Globus pallidus (tissue), 1 donor: ENCODE measurements at places on chromosomes 3 and 15.
A peak's percentile ranks its signal among the peaks of the same experiment; 100 is the strongest.

DNA sequence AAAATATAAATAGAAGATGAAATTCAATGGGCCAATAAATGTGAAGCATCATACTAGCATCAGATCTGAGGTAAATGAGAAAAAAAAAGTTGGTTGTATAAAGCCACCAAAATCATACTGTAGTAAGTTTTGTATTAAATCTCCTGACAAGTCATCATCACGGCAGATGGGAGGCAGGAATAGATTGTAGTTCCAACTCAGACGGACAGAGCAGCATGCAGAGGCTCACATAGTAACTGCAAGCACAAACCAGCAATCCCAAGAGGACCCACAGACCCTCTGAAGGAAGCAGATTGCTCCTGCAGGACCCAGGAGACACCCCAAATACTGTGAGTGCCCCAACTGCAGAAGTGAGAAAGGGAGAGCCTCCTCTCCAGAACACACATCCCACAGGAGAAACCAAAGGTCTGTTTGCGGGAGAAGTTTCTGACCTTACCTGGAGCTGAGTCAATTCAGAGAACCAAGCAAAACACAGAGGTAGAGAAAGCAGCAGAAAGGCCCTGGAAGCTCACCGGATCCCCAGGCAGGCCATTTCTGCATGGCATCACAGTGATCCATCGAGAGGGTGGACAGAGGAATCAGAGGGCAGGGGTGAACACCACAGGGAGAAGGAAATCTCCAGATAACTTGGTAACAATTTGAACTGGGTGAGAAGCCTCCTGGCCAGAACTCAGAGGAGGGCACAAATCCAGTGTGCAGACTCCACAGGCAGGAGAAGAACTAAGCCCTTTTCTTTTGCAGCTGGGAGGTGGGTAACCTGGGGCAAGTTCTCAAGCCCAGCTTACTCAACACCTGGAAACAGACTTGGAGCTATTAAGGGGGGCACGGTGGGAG, 141.6 kb upstream of the ARHGEF26 start:
- no peak for DNase-seq

DNA sequence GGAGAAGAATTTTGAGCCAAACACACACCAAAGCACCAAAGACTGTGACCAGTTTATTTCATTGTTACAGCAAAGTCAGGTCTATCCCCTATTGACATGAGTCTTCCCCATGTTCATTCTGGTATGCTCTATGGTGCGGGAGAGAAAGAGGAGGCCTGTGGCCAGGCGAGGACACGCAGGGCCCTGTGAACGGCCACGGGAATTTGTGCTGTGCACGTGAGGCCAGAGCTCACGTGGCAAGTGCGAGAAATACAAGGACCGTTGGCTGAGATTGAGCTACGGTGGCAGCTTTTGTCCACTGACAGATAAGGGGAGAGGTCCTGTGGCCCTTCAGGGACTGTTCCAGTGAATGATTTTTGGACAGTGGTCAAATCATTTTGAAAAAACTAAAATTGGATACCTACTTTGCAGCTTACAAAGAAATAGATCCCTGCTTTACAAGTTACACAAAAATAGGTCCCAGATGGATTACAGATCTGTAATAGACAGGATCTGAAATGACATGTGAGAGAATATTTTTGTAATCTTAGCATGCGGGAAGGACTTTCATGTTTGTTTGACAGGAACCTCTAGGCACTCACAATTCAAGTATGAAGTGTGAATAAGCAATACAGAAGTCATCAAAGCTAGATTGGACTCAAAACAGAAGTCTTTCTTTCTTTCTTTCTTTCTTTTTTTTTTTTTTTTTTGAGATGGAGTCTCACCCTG, 9.2 kb downstream of the ZSCAN2 start:
- no peak for DNase-seq

GRCh38 chr3:58052373-58053273, 44.4 kb downstream of the FLNB start:
- DNase-seq: peak; percentile 76

DNA sequence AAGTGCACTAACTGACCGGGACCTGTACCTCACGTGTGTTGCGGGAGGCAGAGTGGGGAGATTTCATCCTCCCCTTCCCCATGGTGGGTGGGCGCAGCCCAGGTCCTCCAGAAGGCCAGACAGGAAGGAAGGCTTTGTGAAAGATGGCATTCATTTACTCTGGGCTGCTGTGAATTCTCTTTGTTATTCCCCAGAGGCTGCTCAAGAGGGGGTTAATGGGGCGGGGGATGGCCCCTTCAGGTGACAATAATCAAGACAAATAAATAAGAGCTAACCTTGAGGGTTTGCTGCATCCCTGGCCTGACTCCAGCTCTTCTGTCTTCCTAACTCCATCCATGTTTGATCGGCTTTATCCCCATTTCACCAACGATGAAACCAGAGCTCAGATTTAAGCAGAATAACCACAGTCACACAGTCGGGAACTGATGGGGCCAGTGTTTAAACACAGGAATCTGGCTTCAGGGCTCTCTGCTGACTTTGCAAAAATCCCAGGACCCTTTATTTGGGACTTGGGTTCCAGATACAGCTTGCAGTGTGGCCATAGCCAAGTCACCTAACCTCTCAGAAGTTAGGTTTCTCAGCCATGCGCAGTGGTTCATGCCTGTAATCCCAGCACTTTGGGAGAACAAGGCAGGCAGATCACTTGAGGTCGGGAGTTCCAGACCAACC, 16.5 kb downstream of the PIF1 start:
- DNase-seq: no peak

GRCh38 chr3:39569095-39569494, 101.6 kb downstream of the MOBP start:
- no peak for DNase-seq

DNA sequence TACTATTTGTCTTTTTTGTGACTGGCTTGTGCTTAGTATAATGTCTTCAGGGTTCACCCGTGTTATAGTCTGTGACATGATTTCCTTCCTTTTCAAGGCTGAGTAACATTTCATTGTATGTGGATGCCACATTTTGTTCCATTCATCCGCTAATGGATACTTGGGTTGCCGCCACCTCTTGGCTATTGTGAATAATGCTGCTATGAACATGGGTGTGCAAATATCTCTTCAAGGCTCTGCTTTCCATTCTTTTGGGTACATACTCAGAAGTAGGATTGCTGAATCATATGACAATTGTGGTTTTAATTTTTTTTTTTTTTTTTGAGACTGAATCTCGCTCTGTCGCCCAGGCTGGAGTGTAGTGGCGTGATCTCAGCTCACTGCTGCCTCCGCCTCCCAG, 15.4 kb downstream of the CRTC3 start:
- no peak for DNase-seq

GRCh38 chr3:46187876-46188275, 20.2 kb downstream of the CCR1 start:
- DNase-seq: no peak

GRCh38 chr15:68504681-68505170, 72.8 kb upstream of the ITGA11 start:
- DNase-seq: no peak

DNA sequence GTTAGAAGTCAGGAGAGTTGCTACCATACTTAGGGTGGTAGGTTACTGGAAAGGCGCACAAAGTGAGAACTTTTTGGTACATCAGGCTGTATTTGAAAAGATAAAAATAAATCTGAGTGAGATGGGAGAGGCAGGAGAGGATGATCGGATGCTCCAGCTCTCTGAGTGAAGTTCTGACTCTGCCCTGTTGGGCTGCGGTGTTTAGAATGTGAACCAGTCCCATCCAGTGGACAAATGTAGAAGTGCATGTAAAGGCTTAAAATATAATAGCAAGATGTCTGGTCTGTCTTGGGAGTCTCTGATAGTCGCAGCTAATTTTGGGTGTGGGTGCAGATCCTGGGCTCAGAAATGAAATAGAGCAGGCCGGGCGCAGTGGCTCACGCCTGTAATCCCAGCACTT, 30.4 kb downstream of the ACKR2 start:
- DNase-seq: peak; percentile 73

DNA sequence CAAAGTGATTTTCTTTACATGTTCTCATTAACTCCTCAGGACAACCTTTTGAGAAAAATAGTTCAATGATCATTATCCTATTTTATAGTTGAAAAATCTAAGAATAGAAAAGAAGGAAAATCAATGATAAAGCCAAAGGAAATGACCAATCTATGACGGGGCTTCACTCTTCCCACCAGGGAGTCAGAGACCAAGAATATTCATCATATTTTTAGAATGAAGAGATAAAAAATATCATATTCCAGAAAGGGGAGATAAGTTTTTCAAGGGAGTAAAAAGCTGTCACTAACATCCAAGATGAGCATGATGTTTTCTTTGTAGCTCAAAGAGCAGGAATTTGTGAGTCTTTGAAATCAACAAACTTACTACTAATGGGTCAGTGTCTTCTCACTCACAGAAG, 71.5 kb upstream of the LPP start:
- DNase-seq: no peak

- DNase-seq: no peak
Measured at GRCh38 chr3:131907796-131908195, 127.0 kb downstream of the CPNE4 start.

DNA sequence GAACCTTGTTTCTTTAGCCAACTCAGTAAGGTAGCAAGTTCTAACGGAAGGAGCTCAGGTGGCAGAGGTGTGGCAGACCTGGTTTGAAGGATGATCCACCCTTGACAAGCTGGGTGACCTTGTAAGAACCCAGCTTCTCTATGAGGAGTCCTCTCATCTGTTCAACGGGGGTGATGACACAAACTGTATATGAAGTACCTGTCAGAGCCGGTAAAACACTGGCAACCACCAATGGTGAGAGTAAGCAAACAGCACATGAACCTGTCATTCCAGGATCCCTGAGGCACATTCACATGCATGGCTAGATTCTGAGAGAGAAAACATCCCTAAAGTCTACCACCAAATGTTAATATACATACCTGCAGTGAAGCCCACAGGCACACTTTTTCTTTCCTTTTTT, 2.4 kb downstream of the SCAP start:
- no peak for DNase-seq

GRCh38 chr15:90020936-90021507, 19.9 kb downstream of the ZNF710 start:
- DNase-seq: no peak

GRCh38 chr3:121126033-121126706, 218.2 kb downstream of the STXBP5L start:
- no peak for DNase-seq

- DNase-seq: no peak
Measured at GRCh38 chr3:162540421-162540820, 1043.8 kb downstream of the OTOL1 start.

DNA sequence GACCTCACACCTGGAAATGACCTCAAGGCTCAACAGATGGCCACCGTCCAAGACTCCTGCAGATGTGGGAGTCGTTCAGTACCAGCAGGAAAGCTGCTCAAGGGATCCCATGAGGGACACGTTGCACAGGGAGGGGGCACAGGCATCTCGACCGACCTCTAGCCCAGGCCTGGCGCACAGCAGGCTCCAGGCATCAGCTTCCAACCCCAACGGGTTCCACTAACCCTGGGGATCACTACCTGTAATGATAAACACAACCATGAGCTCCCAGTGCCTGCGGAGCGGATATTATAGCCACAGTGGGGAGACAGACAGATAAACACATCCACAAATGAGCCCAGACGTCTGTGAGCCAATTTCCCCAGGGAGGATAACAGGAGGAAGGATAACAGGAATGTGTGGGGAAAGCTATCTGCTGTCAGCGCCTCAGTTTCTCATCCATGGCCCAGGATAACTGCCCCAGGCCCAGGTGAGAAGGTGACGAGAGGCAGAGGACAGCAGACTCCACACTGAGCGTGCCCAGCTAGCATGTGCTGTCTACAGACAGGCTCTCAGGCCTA, 19.9 kb downstream of the NUP210 start:
- no peak for DNase-seq

GRCh38 chr3:178367817-178368617, 168.2 kb upstream of the KCNMB2 start:
- DNase-seq: no peak

DNA sequence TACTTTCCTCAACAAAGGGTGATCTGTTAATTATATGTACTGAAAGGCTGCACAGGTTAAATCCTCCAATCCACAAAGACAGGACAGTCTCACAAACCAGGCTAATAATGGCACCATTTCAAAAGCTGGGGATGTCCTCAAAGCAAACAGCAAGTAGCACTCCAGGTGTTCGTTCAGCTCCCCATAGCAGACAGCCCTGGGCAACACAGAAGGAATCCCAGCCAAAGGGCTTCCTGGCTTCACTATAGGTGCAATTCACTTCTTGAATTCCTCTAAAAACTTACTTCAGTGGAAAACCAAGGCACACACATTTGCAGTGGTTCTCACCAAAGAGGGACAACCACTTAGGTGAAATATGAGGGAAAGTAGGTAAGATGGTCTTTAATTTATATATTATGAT, 166.7 kb downstream of the CTNNB1 start:
- no peak for DNase-seq

GRCh38 chr15:97998307-97999071, 38.0 kb downstream of the ARRDC4 start:
- no peak for DNase-seq

- no peak for DNase-seq
Measured at GRCh38 chr3:67923796-67924195, 269.4 kb upstream of the SUCLG2 start.

DNA sequence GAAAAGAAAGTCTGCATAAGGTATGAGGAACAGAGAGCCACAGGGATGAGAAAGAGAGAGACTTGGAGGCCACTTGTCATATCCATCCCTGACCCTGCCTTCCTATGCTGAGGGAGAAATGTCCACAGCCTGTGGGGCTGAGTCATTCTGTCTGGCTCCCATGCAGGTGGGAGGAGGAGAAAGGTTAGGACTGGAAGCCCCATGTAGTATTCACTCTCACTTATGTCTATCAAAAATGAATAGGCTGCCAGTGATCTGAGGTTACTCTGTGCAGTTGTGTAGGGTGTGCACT, 71.3 kb downstream of the RAB11A start:
- no peak for DNase-seq

GRCh38 chr15:77855871-77856270, 221.6 kb downstream of the TBC1D2B start:
- DNase-seq: no peak

DNA sequence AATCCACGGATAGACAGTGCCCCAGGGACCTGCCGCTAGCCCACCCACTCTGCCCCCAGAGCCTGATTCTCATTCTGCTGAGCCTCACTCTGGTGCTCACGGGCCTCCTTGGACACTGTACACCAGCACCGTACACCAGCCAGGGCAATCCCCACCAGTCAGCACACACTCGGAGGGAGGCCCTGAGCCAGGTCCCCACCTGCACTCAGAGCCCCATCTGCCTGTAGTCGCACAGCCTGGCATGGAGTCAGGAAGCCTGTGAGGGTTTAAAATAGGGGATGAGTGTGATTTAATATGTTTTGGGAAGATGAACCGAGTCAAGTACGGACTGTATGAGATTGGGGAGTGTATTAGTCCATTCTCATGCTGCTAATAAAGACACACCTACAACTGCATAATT, 223.0 kb downstream of the SLCO3A1 start:
- no peak for DNase-seq

DNA sequence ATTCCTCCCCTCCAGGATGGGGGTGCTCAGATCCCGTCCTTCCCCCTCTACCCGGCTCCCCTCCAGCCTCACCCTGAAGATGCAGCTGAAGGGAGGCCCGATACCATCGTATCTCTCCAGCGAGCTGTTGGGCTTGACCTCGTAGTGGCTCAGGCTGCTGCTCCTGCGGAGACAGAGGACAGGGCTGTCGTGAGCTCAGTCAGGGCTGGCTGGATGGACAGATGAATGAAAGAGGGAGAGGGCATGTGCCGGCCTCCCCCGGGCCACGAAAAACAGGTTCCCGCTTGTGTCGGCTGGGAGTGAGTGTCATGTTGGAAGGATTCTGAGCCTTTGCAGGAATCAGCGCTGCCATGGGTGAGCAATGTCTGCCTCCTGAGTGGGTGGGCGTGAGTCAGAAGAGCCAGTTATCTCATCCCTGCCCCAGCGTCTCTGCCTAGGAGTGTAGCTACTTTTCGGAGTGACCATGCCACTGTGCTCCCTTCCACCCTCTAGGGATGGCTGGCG, 35.2 kb downstream of the FEM1B start:
- no peak for DNase-seq
